ENCODE measurements at places on chromosomes 2 and 18.
A peak's percentile ranks its signal among the peaks of the same experiment; 100 is the strongest.

- no peak for DNase-seq
Measured at GRCh38 chr2:237281836-237282306, 132.1 kb downstream of the COL6A3 start.

GRCh38 chr18:24656551-24657443 lies 196.4 kb downstream of the HRH4 start:
- DNase-seq, result peak; percentile 45

DNA sequence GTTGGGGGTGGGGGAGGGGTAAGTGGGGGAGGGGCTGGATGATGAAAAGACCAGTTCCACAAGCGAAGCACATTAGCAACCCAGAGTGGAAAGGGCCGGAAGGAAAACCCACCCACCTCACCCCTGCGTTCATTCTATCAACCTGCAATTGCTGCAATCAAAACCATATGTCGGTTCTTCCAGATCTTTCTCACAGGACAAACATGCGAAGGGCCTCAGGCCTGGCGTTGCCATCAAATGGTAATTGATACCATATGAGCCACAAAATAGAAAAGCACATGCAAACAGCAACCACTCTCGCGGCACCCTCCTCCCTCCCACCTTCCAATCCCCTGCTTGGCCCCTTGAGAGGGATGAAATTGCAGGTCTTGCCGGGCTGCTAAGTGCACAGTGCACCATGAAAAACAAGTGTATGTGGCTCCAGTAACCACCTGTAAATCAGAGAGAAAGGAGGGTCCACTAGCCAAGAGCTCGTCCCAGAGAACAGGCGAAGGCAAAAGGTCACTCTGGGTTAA lies 287.5 kb downstream of the TCF4 start:
- DNase-seq, result no peak

DNA sequence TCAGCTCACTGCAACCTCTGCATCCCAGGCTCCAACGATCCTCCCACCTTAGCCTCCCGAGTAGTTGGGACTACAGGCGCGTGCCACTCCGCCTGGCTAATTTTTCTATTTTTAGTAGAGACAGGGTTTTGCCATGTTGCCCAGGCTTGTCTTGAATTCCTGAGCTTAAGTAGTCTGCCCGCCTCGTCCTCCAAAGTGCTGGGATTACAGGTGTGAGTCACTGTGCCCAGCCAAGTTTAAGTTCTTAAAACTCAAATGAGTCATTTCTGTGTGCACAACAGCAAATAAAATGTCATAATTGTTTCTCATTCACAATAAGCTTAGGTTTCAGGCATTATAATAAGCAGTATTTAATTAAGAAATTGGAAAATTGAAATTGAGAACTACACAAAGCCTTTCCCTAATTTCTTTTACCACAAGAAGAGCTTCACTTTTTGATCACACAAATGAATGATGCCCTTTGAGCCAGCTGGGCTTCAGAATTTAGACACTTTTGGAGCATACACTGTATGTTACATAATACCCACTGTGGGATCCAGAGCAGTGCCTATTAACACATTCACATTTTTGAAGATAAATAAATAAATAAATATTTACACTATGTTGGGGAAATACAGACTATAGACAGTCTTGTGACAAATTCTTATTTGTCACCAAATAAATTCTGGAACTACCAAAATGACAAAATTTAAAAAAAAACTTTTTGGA lies 8.6 kb upstream of the ME2 start:
- DNase-seq, result no peak

DNA sequence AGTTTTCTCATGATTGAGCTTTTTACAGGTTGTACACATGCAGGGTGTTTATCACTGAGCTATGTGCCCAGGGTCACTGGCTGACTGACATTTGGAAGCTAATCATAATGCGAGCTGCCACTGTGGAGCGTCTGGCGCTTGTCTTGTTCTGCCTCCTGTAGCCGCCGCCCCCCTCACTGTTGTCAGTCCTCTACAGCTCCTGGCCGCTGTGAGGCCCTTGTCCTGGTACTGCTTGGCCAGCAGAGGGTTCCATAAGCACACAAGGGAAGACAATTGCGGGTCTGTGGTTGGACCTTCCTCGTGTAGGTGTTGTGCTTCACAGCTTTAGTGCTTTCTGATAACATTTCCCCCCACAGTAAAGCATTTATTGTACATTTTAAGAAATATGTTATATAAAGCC lies 105.6 kb upstream of the LDLRAD4 start:
- no peak for DNase-seq

DNA sequence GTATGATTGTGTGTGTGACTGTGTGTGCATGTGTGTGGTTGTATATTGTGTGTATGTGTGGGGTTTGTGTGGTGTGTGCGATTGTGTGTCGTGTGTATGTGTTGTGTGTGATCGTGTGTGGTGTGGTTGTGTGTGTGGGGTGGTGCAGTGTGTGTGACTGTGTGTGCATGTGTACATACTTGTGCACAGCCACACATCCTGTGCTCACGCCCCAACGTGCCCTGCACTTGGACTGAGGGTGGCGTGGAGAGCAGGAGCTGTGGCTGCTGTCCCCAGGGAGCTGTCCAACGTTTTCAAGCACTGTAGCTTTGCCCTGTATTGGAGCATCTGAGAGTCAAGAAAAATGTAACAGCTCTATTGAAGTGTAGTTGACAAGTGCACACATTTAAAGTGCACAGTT lies 243.2 kb upstream of the HDAC4 start:
- DNase-seq, result no peak

Data from NCI-H2081 treated with DMSO at 0.1 percent for 48 hours (cell line).